MM.1S (cell line): ENCODE measurements at places on chromosomes 2 and 18.

DNA sequence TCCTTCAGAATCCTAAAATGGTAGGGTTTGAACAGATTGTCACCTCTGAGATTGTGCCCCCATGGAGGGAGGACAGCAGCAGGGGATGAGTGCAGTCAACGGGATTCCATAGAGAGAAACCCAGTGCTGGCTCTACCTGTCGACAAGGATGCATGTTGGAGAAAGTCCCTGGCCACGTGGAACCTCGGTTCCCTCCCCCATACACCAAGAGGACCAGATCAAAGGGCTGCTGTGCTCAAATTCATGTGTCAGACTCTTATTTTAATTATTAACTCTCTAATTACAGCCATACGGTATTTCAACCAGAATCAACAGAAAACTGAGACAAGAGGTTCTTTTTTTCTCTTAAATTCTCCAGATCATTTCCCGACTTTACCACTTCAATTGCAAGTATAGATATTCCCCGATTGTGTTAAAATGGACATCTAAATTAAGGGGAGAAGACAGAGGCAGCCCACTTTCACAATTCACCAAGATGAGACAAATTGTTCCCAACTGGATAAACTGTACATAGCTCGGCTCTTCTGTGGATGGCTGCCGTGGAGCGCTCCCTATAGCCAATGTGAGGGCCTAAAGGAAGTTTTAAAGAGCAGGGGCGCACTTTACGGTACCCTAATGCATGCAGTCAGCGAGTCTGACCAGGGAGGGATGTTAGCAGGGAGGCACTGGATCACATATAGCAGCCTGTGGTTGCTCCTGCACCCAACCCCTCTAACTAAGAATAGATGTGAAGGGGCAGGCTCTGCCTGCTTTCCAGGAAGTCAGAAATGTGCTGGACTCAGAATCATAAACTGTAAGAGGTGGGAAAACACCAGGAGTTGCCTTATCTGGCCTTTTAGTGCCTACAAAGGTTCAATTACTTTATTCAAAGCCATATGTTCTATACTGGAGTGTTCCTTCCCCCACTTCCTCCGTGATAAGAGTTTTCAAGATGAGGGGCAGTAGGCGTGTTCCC, 123.1 kb downstream of the CACNB4 start:
- DNase-seq, result no peak

DNA sequence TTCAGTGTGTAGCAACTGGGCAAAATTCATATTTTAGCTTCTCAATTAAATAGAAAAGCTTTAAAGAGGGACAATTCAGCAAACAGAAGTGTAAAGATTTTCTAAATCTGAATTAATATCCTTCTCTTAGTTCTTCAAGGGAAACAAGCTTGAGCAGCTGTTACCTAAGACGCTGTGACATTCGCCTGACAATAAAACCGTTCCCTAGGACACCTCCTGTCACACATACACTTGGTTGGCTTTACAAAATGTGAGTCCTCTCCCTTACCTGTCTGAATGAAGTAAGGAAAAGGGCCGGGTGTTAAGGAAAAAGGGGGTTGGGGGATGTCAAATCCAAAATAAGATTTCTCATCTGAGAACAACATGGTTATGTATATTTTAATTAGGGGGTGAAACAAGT, 2.1 kb downstream of the SERTAD2 start:
- no peak for DNase-seq

DNA sequence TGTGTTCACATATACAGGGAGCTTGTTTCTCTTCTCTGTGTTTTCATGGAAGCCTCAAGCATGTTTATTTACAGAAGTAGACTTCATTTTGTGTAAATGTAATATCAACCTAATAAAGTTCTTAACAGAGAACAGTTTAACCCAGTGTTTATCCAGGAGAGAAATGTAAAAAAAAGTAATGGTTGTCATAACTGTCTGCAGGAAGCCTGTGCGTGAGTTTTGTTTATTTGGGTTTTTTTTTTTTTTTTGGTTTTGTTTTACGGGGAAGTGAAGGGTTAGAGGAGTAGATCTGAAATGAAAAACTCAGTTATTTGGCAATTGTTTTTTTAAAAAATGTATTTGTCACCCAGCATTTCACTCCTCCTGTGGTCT, 124.7 kb downstream of the RAPGEF4 start:
- DNase-seq, result no peak

DNA sequence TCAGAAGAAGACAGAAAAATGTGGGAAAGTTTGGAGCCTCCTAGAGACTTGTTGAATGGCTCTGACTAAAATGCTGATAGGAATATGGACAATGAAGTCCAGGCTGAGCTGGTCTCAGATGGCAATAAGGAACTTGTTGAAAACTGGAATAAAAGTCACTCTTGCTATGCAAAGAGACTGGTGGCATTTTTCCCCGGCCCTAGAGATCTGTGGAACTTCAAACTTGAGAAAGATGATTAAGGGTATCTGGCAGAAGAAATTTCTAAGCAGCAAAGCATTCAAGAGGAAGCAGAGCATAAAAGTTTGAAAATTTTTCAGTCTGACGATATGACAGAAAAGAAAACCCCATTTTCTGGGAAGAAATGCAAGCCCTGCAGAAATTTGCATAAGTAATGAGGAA, 159.3 kb downstream of the MREG start:
- no peak for DNase-seq

- DNase-seq, result no peak
Measured at GRCh38 chr2:234307322-234307961, 189.4 kb downstream of the ARL4C start.
